ENCODE measurements at places on chromosomes 2 and 18. TPM values are rescaled to one million over a fixed set of nuclear protein-coding genes. Genes with fewer than 3 reads are reported as not detected.

GRCh38 chr2:48415836-48416515 is 114.0 kb upstream of the STON1 start:
- H3K4me3 ChIP-seq, result no peak overlapping the region
- H3K36me3 ChIP-seq, result no peaks in the 10 kb centered on the region
- peak overlapping the region; percentile 10 for H3K27ac ChIP-seq

The CCDC148 gene
- not detected for total RNA-seq

The TOGARAM2 gene
- 2.3 TPM for total RNA-seq

- no peaks in the 10 kb centered on the region for H3K4me1 ChIP-seq
- no peak overlapping the region for H3K27ac ChIP-seq
- H3K27me3 ChIP-seq, result no peaks in the 10 kb centered on the region
- DNase-seq, result no peak
These were observed 50.7 kb downstream of the STRN start for GRCh38 chr2:36915627-36916026.

Data from activated CD8-positive, alpha-beta T cell treated with anti-CD3 and anti-CD28 coated beads for 36 hours (primary cell).